WERI-Rb-1 (cell line): ENCODE measurements at places on chromosomes 5 and 9.

GRCh38 chr5:172180936-172181335 is 7.1 kb downstream of the STK10 start:
- DNase-seq, result no peak

- no peak for DNase-seq
Measured at GRCh38 chr5:157479612-157480510, 19.8 kb downstream of the NIPAL4 start.

DNA sequence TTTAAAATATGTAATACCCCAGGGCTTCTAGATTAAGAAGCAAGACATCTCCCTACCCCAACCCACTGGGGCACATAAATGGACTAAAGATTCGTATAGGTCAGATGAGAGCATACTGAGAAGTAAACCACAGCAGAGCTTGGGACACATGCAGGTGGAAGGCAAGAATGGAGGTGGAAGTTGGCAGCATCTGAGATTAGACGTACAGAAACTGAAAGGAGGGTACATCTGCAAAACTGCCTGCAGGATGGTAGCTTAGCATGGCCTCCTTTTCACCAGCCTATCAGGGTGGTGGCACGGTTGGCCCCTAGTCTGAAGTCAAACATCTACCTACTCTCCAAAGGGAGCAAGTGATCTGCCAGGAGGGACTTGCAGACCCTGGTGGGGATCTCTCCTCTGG is 181.8 kb downstream of the TSSK1B start:
- no peak for DNase-seq

DNA sequence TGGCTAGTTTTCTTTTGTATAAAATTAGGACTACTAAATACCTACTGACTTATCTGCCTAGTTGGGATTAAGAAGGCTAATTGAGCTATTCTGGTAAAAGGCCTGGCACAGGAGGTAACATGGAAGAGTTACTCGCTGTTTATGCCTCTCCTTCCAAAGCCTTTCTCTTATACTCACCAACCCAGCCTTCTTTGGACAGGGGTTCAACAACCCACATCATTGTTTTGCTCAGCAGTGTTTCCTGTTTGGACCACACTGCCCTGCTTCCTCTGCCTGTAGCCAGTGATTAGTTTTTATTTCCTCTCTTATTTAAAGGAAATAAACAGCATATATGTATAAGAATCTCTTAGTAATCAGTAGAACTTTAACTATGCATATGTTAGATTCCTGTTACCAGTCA is 85.1 kb upstream of the TLX3 start:
- DNase-seq, result no peak

DNA sequence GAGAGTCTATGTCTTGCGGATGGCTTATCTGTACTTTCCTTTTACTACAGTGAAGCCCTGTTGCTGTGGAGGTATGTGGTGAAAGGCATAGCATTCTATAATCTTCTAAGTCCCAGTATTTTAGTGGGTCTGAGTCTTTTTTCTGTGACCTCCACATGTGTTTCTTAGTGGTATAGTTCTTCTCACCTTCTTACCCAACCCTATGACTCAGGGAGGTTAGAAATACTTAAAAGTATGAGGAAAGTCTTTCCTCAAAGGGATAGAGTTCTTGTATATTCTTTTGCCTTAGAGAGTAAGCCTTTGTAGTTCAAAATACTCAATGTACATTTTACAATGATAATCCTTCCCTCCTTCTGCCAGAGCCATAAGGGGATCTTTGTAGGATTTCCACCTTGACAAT is 621.9 kb upstream of the CTNND2 start:
- no peak for DNase-seq

GRCh38 chr5:34519489-34520220 is 136.5 kb upstream of the RAI14 start:
- DNase-seq, result no peak

- DNase-seq, result no peak
Measured at GRCh38 chr5:16727755-16728325, 111.0 kb upstream of the RETREG1 start.

DNA sequence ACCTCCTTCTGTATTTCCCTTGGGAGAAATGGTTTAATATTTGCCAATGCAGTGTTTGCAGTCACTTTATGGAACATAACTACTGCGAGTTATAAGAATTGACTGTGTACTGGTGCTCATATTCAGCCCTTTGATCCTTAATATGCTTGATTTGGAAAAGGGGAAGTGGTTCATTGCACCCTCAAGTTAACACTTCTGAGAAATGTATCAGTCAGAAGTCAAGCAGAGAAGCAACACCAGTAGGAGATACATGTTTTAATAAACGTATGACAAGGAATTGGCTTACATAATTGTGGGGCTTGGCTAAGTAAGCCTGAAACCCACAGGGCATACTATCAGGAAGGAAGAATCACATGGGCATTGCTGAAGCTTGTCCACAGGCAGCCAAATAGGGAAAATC is 131.0 kb upstream of the SPRY4 start:
- DNase-seq, result no peak

DNA sequence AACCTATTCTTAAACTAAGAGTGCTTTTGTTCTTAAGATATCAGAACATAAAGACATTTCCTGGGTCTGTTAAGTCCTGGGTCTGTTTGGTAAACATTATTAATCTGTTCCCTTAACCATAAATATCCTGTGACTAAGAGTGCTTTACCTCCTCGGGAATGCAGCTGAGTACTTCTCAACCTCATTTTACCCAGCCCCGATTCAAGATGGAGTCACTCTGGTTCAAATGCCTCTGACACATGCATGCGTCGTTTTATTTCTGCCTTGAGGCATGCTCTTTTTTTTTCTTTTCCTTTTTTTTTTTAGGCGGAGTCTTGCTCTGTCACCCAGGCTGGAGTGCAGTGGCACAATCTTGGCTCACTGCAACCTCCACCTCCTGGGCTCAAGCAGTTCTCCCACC is 39.8 kb upstream of the FBXL17 start:
- no peak for DNase-seq

GRCh38 chr9:130501639-130502038 is 56.9 kb downstream of the ASS1 start:
- DNase-seq, result no peak

- no peak for DNase-seq
Measured at GRCh38 chr5:124453221-124454051, 293.0 kb downstream of the ZNF608 start.

DNA sequence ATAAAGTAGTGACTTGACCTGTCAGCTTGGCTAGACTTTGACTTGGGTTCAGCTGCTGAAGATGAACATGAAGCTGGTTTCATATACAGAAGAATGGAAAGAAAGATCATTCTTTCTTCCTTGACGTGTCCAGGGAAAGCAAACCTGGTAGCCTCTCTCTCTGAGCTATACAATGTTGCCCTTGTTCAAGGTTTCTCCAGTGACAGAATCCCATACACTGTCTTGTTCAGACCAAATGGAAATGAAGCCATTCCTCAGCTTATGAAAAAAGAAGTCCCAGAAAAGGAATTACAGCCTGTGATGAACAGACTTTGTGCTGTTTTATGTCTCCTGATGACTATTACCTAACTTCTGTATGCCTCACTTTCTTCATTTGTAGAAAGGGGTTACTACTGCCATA is 349.8 kb upstream of the KLF4 start:
- no peak for DNase-seq

DNA sequence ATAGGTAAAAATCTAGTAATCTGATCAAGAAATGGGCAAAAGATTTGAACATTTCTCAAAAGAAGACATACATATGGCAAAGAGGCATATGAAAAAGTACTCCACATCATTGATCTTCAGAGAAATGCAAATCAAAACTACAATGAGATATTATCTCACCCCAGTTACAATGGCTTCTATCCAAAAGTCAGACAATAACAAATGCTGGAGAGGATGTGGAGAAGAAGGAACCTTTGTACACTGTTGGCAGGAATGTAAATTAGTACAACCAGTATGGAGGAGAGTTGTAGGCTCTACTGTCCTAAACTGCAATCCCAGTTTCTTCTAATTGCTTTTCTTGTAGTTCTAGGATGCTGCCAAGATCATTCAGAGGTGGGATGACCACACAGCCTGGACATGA is 193.5 kb upstream of the RFX3 start:
- DNase-seq, result no peak

GRCh38 chr5:73204332-73204731 is 31.3 kb downstream of the TMEM174 start:
- no peak for DNase-seq

- no peak for DNase-seq
Measured at GRCh38 chr9:1759009-1759408, 256.1 kb upstream of the SMARCA2 start.

- DNase-seq, result no peak
Measured at GRCh38 chr5:13771011-13771571, 173.4 kb downstream of the DNAH5 start.

GRCh38 chr9:1658661-1659362 is 356.3 kb upstream of the SMARCA2 start:
- no peak for DNase-seq

- DNase-seq, result no peak
Measured at GRCh38 chr9:79617395-79617794, 45.6 kb downstream of the TLE4 start.

DNA sequence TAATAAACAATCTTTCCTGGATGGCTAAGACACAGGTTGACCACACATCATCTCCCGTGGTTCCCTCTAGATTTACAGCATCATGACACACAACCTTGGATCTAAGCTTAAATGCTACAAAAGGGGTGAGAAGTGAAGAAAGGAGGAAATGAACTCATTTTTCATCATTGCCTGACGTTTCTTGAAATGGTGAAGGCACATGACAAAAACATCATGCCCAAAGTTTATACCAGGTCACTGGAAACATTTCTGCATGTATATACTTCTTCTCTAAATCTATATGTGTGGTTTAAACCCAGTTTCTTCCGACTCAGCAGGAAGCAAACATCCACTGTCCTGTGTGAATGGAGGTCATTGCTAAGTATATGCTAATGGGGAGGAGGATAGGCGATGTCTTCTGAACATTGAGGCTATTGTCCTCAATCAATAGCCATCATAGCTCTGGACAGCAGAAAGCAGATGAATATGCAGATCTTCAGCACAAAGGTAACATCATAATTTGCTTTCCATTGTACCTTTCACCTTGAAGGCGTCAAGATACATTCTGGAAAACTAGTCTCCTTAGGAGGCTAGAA is 137.4 kb downstream of the MED27 start:
- DNase-seq, result no peak

GRCh38 chr5:169837686-169838085 is 142.6 kb downstream of the INSYN2B start:
- DNase-seq, result no peak

DNA sequence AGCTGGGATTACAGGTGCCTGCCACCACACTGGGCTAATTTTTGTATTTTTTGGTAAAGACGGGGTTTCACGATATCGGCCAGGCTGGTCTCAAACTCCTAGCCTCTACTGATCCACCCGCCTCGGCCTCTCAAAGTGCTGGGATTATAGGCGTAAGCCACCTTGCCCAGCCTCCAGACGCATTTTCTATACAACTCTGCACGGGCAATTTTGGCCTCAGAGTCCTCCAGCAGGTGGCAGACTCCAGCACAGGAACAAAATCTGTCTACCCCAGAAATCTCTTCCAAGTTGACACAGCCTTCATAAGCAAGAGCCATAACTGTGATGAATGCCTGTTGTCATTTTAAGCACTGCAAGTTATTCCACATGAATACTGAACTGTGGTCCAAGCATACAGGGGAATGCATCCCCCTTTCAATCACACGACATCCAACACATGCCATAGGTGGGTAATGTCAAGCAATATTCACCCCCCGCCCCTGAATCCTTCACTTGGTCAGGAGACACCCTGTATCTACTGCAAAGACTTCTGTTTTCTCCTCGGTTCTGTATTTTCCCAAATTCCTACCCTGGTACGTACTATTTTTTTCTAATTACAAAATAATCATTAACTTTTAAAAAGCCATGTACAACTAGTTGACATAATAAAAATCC is 50.8 kb downstream of the ALDH7A1 start:
- DNase-seq, result peak; percentile 71
